ENCODE measurements at places on chromosomes 2 and 18.

- no peak for DNase-seq
Measured at GRCh38 chr2:153165021-153165420, 313.5 kb downstream of the RPRM start.

GRCh38 chr18:48514786-48515185 is 24.0 kb upstream of the CTIF start:
- DNase-seq, result no peak

- DNase-seq, result no peak
Measured at GRCh38 chr2:201532686-201533304, 81.3 kb downstream of the STRADB start.

- no peak for DNase-seq
Measured at GRCh38 chr2:128076461-128077106, 14.4 kb upstream of the UGGT1 start.

DNA sequence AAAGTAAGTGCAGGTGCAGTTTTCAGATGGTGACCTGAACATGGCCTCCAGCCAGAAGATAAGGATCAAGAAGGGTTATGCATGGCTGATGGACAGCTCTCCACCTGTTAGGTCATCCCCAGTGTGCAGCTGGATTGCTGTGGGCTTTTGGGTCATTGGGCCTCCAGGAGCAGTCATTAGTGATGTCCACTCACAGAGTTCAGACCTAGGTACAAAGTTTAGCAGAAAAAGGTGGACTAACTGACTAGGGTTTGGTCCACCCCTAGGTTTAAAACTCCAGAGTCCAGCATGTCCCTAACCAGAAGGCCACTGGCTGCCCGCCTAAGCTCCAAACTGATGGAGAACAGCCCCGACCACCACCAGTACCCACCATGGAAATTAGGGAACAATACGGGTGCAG is 18.3 kb upstream of the SULT1C2 start:
- no peak for DNase-seq

DNA sequence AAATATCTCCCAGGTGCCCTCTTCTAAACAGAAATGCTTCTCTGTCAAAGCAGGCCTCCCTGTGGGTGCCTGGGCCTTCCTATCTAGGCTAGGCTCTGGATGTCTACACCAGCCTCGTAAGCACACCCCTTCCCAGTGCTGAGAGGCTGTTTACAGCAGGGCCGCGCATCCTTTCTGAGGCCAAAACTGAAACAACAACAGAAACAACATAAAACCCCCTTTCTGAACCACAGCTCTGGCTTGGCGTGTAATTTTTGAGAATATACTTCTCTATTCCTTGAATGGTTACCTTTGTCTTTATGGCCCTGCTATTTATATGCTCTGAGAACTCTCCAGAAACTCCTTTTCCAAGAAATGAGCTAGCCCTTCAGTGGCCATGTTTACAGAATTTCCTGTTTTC is 118.4 kb downstream of the BCL2L11 start:
- DNase-seq, result no peak

- DNase-seq, result no peak
Measured at GRCh38 chr2:62465039-62465740, 40.8 kb downstream of the TMEM17 start.

- DNase-seq, result no peak
Measured at GRCh38 chr2:180033993-180034894, 27.1 kb upstream of the CWC22 start.

- DNase-seq, result no peak
Measured at GRCh38 chr2:240555541-240556250, 2.1 kb downstream of the ANKMY1 start.

DNA sequence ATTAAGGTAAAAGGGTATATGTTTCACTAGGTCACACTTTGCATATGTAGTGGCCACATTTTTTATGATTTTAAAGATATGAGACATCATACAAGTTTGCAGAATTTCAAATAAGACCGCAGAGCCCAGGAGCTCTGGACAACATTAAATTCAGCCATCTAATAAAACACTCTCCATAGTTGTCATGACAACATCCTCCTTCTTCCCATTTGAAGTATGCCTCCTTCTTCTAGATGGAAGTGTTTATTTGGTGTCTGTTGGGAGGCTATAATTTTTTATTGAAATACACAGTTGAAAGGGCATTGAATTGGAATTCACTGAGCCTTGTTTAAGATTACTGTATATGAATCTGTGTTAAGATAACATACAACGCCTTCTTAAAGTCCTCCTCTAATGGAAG is 467.3 kb downstream of the CMPK2 start:
- DNase-seq, result no peak

DNA sequence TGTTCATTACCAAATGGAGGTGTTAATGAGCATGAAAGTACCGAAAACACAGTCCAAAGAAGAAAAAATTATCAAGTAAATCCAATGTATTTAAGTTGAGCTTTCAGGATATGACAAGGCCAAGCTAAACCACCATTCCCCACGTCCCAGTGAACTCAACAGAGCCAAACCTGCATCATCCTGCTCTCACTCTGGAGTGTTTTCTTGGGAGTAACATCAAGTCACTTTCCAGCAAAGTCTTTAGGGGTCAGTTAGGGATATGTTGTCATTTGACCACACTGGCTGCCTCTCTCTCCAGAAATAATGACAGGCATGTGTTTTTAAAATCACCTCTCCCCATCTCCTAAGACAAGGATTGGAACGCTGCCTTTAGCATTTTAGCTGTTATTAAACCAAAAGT is 140.5 kb downstream of the SRBD1 start:
- no peak for DNase-seq

- no peak for DNase-seq
Measured at GRCh38 chr2:42495234-42495581, 1.4 kb upstream of the KCNG3 start.

GRCh38 chr2:231934441-231935206 is 8.4 kb upstream of the NPPC start:
- DNase-seq, result no peak

GRCh38 chr2:69020496-69021426 is 7.8 kb downstream of the ANTXR1 start:
- DNase-seq, result no peak

DNA sequence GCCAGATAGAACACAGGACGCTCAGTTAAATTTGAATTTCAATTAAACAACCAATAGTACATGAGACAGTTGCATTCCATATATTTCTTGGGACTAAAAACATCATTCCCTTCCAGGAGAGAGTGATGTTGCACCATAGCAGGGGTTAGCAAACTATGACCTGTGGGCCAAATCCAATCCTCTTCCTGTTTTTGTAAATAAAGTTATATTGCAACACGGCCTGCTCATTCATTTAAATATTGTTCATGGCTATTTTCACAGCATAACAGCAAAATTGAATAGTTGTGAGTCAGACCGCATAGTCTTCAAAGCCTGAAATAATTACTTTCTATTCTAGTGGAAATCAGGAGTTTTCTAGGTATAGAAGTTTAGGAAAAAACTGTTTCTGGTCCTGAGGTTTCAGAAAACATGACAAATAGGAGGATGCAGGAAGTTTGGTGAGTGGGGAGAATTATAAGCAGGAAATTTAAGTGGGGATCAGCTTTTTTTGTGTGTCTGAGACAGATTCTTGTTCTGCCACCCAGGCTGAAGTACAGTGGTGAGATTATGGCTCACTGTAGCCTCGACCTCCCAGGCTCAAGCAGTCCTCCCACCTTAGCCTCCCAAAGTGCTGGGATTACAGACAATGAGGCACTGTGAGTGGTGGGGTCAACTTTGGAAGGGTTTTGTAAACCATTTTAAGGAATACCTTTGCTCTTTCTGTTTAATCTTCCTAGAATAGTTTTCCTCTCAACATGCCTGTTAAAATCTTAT is 131.5 kb downstream of the SOCS6 start:
- DNase-seq, result no peak

DNA sequence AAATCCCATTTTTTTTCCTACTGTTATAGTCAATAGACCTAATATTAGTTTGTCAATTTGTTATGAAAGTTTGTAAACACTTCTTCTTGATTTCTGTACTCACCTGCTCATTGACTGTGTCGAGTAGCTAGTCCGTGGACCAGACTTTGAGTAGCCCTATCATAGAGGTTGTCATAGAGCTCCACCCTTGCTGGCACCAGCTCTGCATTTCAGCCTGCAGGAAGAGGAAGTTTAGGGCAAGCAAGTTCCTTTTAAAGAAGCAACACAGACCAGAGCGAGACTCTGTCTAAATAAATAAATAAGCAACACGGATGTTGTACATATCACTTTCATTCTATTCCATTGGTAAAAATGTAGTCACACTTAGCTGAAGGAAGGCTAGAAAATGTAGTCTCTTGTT is 74.0 kb downstream of the MCFD2 start:
- no peak for DNase-seq

GRCh38 chr2:73291093-73291460 is 2.3 kb downstream of the EGR4 start:
- peak; percentile 24 for DNase-seq

DNA sequence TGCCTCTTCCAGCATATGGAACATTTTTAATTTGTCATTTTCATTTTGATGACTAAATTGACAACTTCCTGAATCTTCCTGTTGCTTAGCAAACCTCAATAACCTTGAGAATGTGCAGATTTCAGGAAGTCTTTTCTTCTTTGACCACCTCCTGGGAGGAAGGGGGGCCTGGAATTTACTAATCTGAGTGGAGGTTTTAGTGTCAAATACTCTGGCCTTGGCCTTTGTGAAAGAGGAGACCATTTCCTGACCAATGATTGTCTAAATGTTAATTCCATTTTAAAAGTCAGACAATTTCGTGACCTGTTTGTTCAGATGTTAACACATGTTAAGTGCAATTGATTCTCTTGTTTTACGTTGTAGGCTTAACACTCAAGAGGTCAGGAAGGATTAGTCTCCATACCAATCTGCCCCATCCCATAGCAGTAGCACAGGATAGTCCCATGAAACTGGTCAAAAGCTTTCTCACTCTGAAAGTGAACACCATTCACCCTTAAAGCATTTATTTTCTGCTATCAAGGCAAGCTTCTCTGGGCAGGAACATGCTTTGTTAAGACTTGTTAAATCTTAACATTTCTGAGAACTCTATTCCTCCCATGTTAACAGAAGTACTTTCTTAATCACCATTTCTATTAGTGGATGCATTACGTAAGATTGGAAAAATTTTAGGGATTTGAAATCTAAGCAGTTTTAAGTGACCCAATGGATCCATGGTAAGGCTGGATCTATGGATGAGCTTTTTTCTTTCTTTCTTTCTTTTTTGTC is 219.6 kb downstream of the RND3 start:
- no peak for DNase-seq

DNA sequence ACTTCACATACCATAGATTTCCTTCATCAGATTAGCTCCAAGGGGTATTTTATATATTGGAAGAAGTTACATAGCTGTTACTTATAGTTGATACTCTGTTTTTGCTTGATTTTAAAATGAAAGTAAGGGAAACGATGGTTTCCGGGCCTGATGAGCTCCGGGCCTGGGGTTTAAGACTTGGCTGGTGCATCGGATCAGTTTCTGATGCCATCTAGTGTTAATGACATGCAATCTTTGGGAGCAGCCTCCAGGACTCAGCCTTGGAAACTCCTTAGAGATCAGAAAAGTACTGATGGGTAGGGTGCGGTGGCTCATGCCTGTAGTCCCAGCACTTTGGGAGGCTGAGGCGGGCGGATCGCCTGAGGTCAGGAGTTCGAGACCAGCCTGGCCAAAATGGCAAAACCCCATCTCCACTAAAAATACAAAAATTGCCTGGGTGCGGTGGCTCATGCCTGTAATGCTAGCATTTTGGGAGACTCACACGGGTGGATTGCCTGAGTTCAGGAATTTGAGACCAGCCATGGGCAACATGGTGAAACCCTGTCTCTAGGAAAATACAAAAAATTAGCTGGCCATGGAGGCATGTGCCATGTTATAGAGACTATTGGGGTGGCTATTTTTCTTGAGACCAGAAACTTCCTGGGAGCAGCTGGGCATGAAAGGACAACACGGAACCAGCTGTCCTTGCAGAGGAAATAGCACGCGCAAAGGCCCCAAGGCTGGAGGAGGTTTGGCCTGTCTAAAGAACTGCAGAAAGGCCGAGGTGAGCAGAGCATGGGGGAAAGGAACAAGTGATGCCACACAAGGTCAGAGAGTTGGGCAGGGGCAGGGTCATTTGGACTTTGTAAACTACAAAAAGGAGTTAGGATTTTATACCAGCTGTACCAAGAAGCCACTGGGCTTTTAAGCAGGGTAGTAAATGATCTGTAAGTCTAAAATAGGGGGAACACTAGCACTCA is 46.9 kb upstream of the CNOT11 start:
- DNase-seq, result peak; percentile 18

DNA sequence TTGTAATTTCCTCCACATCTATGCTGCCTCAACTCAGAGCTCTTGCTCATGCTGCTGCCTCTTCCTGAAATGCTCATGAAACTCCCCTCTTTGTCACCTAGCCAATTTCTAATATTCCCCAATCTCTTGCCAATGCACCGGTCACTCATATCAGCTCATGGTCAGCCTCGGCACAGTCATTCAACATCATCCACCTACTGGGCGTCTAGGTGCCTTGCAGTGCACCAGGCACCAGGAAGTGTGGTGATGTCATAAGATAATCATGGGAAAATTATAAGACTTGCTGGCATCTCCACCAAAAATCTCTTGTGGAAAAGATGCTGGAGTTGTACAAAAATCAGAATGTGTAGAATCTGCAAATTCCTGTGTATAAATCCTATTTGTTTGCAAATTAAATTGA is 52.6 kb upstream of the RAB27B start:
- no peak for DNase-seq

- no peak for DNase-seq
Measured at GRCh38 chr2:124289615-124290014, 264.5 kb downstream of the CNTNAP5 start.

- DNase-seq, result no peak
Measured at GRCh38 chr18:70149616-70150301, 55.7 kb downstream of the RTTN start.

- DNase-seq, result no peak
Measured at GRCh38 chr2:231489990-231490389, 25.7 kb upstream of the NCL start.

- DNase-seq, result no peak
Measured at GRCh38 chr2:7625392-7626138, 708.4 kb downstream of the RNF144A start.

DNA sequence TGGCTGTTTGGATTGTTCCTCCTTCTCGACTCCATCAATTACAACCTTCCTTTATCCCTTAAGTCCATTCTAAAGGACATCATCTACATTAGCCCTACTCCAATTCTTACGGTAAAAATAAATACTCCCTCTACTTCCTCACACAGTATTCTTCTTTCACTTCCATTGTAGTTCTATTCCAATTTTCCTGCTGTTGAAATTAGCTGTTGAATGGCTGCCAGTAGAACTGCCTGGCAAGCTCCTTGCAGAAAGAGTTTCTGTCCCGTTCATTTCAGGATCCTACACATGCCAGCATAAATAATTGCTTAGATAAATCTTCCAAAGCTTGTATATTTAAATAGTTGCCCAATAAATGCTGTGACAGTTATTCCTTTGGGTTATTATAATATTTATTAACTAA is 459.3 kb upstream of the TRIB2 start:
- no peak for DNase-seq
